Regular cardiac myocyte (primary cell): ENCODE measurements at places on chromosomes 16 and 17. TPM values are rescaled to one million over a fixed set of nuclear protein-coding genes. Genes with fewer than 3 reads are reported as not detected.

Gene CLEC3A
- total RNA-seq = not detected in 2 replicates

Gene FKBP10
- 229 and 408 TPM in 2 replicates for total RNA-seq

Gene CSF3
- 1.3 and 2.8 TPM in 2 replicates for total RNA-seq

Gene ADAMTS18
- total RNA-seq = 9.4 and 33.5 TPM in 2 replicates

Gene SYT17
- under 0.01 TPM in 2 replicates for total RNA-seq

Gene SPEM2
- total RNA-seq = not detected in 2 replicates

Gene CCL22
- total RNA-seq = not detected in 2 replicates

Gene COX6A2
- not detected in 2 replicates for total RNA-seq

Gene SPECC1
- 13.2 and 26.5 TPM in 2 replicates for total RNA-seq

Gene CDH16
- 0.19 and 0.56 TPM in 2 replicates for total RNA-seq

Gene SPNS2
- total RNA-seq = 0.96 and 1.1 TPM in 2 replicates

Gene SOX8
- total RNA-seq = 0.28 and 0.77 TPM in 2 replicates

Gene KNOP1
- 10.1 and 17.3 TPM in 2 replicates for total RNA-seq

Gene HAP1
- total RNA-seq = under 0.01 TPM in 2 replicates

Gene SLC16A6
- 0.19 and 3.1 TPM in 2 replicates for total RNA-seq

Gene TNFRSF17
- total RNA-seq = not detected in 2 replicates

Gene LITAFD
- not detected in 2 replicates for total RNA-seq

Gene SEC14L5
- total RNA-seq = 0.28 TPM in 1 of 2 replicates, not detected in the other

Gene TPSB2
- not detected in 2 replicates for total RNA-seq

Gene SMIM36
- not detected in 2 replicates for total RNA-seq

Gene CAMTA2
- 2.9 and 3.4 TPM in 2 replicates for total RNA-seq

Gene RNF157
- total RNA-seq = under 0.01 TPM in 2 replicates

Gene KRTAP4-9
- not detected in 2 replicates for total RNA-seq

Gene GGA3
- 6.8 and 11.5 TPM in 2 replicates for total RNA-seq

Gene TPSD1
- not detected in 2 replicates for total RNA-seq

Gene NT5C3B
- total RNA-seq = 57.5 and 69.2 TPM in 2 replicates

Gene CUEDC1
- total RNA-seq = 7.7 and 7.9 TPM in 2 replicates
